Vagina (tissue), 2 donors: ENCODE measurements at places on chromosomes 11 and 22.

GRCh38 chr22:39746600-39747262 lies 146.8 kb downstream of the ENTHD1 start:
- DNase-seq, result no peak

DNA sequence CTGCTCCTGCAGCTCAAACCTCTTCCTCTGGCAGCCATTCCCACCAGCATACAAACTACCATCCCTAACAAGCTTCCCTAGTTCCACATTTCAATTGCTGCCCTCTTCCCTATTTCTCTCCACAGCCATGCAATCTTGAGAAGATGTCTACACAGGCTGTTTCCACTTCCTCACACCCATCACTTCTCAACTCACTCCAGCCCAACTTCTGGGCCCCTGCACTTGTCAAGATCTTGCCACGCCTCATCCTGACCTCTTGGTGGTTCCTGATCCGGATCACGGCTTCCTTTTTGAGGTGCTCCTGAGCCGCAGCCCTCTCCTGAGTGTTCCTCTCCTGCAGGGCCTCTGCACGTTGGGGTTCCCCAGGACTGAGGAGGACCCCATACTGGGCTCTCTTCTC lies 22.6 kb downstream of the RPL27A start:
- DNase-seq, result no peak

GRCh38 chr11:72921028-72921716 lies 107.0 kb downstream of the ATG16L2 start:
- no peak for DNase-seq

- DNase-seq, result no peak
Measured at GRCh38 chr22:22366537-22366936, 122.0 kb downstream of the VPREB1 start.

- DNase-seq, result no peak
Measured at GRCh38 chr22:24162436-24162835, 18.9 kb upstream of the SUSD2 start.

GRCh38 chr11:83116015-83116641 lies 40.8 kb upstream of the PCF11 start:
- no peak for DNase-seq

DNA sequence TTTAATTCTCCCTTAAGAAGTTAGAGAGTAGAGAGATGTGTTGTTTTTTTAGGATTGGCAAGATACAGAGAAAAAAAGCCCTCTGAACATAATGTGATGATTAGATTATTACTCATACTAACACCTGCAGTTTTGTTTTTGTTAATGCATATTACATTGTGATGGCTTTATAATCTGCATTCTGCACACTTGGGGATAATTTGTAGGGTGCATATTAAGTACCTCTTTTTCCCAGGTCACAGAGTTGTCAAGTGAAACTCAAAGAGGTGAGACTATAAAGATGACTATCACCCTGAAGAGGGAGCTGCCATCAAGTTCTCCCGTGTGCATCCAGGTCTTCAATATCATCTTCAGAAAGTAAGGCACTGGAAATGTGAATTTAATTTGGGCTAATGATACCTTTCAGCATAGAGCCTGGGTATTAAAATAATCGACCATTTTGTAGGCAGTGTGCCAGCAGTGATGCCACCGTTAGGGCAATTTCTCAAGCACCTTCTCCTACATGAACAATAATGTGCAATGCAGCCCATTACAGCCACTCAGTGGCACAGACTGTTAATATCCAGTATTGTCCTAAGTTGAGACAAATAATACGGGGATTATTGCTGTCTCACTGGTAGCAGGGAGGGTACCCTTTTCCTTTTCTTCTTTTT lies 16.2 kb downstream of the PIWIL4 start:
- no peak for DNase-seq

DNA sequence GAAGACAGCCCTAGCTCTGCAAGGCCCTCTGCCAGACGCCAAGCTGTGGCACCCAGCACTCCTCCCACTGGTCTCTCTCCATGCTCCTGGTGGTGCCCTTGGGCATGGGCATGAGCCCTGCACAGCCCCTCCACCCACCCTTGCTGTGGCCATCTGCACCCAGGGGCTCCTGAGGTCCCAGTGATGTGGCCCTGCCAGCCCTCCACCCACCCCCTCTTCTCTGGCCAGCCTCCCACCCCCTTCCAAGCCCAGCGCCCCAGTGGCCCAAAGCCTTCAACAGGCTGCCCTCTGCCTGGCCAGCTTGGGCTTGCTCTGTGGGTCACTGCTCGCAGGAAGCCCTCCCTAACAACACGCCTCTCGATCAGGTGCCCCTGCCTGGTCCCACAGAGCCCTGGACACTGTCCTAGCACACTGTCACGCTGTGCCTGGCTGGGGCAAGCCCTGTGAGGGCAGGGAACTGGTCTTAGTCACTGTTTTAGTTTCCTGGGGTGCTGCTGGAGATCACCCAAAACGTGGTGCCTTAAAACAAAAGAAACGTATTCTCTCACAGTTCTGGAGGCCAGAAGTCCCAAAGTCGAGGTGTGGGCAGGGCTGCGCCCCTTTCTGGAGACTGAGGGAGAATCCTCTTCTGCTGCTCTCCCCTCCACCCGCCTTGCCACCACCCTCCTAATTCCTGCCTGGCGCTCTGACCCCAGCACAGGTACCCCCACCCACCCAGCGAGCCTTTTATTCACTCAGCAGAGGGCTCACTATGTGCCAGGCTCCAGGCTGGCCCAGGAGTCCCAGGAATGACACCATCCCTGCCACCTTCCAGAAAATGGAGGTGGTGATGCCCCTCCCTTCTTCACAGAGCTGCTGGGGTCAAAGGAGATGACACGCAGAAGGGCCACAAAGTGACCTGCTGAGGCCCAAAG lies 14.7 kb downstream of the SULT4A1 start:
- no peak for DNase-seq

- peak; percentile 81 for DNase-seq
Measured at GRCh38 chr11:134597452-134597851, 185.4 kb upstream of the B3GAT1 start.

DNA sequence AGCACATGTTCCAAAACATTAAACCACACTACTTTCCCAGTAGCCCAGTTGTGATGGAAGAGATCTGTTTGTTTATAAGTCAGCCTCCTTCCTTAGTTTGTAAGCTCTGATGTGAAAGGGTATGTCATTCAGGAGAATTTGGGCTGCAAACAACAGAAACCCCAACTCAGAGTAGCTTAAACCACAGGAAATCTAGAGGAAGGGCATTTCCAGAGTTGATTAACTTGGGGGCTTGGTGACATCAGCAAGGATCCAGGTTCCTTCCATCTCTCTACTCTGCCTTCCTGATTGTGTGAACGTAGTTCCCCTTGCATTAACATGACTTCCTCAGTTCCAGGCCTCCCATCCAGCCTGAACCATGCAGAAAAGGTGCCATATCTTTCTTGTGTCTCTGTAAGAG lies 6.5 kb upstream of the FJX1 start:
- no peak for DNase-seq

GRCh38 chr11:25247336-25247735 lies 750.5 kb downstream of the LUZP2 start:
- DNase-seq, result no peak

DNA sequence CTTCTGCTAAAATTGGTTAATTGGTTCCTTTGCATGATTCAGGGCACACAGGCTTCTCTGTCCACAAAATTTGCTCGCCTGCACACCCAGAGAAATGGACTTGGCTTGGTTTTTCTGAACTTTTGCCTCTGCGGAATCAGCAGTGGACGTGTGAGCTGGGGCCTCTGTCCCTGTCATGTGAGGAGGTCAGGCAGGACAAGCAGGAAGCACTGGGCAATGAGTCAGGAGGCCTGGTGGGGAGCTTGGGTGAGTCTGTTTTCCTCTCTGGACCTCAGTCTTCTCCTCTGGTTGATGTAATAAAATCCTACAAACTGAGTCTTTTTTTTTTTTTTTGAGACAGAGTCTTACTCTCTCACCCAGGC lies 10.4 kb upstream of the CELSR1 start:
- DNase-seq, result peak; percentile 93

DNA sequence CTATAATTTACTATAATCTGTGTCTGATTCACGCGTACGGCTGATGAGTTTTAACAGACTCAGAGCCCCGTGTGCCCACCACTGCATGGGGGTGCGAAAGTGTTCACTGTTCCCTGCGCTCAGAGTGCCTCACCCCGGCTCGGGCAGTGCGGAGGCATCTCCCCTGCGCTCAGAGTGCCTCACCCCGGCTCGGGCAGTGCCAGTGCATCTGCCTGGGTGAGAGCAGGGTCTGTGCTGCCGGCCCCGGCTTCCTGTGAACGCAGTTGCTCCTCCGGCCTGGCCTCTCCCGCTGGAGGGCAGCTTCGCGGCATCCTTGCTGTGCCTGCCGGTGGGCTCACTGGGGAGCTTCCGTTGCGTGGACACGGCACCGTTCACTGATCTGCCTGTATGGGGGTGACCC lies 14.2 kb downstream of the PTDSS2 start:
- no peak for DNase-seq

- no peak for DNase-seq
Measured at GRCh38 chr11:39745401-39745800, 1714.1 kb downstream of the LRRC4C start.

GRCh38 chr11:14676068-14676467 lies 32.5 kb downstream of the PDE3B start:
- DNase-seq, result no peak

- DNase-seq, result no peak
Measured at GRCh38 chr11:24679821-24680351, 183.0 kb downstream of the LUZP2 start.

GRCh38 chr11:12735262-12735661 lies 61.0 kb downstream of the TEAD1 start:
- no peak for DNase-seq

DNA sequence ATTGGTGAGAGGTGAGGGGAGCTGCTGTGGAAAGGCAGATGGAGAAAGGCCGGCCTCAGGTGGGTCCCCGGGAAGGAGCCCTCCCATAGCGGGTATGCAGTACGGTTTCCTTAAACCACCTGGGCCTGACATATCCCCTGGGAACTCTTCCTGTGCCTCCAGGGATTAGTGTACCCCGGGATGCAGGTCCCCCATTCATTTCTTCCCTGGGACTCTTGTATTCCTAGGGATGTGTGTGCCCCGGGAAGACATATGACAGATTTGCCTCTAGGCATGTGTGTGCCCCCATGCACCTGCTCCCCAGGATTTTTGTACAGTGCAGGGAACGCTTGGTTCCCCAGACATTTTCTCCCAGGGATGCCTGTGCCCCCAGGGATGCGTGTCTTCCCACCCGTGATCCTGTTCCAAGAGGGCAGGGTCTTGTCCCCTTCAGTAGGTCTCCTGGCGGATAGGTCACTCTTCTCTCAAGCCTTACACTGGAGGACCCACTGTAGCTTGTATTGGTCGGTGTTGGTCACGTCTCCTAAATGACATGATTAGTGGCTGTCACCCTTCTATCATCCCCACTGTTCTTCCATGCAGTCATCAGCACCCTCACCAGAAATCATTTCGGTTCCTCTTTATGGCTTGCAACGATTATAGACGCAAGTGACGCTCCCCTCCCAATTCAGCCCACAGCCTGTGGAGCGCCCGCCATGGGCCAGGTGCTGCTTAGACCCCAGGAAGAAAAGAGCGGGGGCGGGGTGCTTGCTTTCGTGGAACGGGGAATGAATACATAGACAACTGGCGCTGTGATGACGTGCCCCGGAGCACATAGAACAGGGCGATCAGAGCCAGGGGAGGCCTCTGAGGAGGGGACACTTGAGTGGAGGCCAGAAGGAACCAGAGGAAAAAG lies 1.3 kb downstream of the PARVB start:
- DNase-seq, result no peak

DNA sequence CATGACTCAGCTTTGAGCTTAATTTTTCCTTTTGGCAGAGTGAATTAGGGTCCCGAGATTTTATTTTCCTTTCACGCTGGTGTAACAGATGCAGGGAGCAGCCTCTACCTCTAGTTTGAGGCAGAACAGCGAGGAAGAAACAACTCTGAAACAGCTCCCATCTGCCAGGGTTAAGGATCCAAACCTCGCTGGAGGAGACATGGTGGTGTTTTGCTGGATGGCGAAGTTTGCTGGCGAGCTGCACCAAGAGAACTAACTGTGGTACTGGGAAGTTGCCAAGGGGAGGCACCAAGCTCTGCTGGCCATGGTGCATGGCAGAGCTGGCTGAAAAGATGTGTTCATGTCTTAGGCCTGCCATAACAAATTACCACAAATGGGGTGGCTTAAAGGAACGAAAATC lies 7.6 kb upstream of the ALKBH3 start:
- DNase-seq, result no peak

GRCh38 chr22:46007848-46008261 lies 30.9 kb upstream of the WNT7B start:
- DNase-seq, result no peak

DNA sequence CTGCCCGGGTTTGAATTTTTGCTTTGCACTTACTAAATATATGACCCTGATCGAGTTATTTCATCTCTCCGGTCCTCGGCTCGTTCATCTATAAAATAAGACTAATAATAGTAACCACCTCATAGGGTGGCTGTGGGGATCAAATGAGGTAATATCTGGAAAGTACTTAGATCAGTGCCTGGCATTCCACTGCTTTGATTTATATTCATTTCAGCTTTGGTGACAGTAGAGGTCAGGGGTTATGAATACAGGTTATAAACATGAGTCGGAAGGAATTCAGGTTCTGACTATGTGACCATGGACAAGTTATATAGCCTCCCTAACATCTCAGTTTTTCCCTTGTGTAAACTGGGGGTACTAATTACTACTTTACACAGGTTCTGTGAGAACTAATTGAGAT lies 2.9 kb upstream of the TEAD1 start:
- no peak for DNase-seq

DNA sequence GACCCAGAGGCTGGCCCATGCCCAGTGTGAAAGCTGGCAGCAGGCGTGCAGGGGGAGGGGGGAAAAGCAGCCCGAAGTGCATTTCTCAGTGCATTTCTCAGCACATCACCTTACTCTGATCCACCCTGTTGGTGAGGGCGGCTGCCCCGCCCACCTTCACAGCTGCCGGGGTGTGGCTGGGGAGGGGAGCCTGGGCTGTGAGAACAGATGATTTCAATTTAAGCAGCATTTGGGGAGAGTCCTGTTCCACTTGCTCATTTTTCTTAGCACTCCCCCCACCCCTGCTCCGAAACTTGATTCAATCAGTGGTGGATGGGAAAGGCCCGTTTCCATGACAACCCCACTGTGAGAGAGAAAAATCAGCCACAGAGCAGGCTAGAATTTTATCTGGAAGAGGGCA lies 84.8 kb downstream of the SNX19 start:
- DNase-seq, result no peak

DNA sequence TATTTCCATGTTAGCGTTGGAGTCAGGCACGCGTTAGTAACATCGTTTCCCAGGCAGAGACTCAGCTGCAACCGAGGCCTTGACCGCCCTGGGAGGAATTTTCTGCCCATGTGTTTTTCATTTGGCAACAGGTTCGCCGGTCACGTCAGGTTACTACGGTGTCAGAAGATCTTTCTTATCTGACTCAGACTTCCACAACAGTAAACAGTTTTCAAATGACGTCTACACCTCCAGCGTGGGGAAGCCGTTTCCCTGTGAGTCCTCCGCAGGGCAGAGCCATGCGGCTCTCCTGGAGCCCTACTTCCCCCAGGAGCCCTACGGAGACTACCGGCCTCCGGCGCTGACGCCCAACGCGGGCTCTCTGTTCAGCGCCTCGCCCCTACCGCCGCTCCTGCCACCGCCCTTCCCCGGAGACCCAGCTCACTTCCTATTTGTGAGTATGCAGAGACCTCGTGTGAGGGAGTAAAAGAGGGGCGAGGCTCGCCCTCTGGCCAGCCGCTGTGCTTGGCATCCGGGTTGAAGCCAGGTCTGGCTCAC lies 14.3 kb upstream of the POU2AF3 start:
- DNase-seq, result no peak
